ENCODE measurements at places on chromosomes 5 and 9.

DNA sequence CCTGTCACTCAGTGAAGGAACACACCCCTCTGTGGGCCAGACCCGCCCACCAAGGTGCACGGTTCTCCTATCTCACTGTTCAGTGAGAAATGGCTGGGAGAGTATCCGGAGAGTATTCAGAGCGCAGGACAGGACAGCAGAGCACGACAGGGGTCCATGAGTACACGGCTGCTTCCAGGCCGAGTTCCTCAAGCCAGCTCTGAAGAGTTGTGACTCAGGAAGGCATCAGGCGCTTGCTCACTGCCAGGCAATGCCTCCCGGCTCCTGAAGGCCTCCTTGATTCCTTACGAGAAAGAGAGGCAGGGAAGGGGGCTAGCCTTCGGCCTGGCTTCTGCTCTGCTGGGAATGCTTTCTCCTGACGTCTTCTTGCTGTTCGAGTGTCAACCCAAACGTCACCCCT, 132.1 kb upstream of the PPP1R26 start:
- no peak for DNase-seq

DNA sequence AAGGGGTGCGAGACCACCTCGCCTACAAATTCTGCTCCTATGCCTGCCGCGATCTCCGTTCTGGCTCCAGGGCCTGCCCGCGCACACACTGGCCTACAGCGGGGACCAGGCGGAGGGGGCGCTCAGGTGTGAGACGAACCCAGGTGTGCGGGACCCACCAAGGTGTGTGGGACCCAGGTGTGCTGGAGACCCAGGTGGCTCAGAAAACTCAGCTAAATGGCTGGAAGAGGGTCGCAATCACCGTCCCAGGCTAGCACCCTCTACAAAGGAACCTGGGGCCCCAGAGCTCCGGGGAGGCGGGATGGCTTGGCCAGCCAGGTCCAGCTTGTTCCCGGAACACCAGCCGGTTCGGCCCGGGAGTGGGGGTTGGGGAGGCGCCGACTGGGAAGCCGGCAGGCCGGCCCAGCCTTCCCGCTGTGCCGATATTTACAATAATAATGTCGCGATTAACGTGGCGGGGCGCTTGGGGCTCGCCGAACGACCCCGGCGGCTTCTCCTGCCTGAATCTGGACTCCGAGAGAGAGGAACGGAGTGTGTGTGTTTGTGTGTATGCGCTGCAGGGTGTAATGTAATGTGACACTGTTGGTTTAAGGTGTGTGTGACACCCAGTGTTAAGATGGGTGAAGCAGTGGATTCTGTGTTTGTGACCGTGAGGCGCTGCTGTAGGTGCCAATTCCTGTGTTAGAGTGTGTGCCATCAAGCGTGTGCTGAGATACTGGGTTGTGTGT, 1.4 kb downstream of the PCDH1 start:
- DNase-seq: no peak

DNA sequence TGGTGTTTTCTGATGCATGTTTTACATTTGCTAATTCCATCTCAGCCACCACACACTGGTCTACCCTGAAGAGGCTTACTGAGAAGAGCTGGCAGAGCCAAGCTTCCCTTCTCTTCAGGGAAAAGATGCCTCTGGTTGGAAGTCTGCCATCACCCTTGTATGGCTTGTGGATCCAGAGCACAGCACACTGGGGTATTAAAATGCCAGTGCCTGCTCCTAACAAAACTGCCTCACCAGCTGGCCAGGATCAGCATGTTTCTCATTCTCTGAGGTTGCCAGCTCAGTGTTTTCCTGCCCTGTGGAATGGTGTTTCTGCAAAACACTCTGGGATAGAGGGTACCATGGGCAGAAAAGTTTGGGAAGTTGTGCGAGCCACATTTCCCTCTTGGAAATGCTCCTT, 31.6 kb upstream of the ZNF618 start:
- DNase-seq: no peak

GRCh38 chr9:137878146-137878941, 762 bp downstream of the CACNA1B start:
- no peak for DNase-seq

GRCh38 chr5:21236971-21237427, 1249.0 kb upstream of the CDH18 start:
- no peak for DNase-seq

DNA sequence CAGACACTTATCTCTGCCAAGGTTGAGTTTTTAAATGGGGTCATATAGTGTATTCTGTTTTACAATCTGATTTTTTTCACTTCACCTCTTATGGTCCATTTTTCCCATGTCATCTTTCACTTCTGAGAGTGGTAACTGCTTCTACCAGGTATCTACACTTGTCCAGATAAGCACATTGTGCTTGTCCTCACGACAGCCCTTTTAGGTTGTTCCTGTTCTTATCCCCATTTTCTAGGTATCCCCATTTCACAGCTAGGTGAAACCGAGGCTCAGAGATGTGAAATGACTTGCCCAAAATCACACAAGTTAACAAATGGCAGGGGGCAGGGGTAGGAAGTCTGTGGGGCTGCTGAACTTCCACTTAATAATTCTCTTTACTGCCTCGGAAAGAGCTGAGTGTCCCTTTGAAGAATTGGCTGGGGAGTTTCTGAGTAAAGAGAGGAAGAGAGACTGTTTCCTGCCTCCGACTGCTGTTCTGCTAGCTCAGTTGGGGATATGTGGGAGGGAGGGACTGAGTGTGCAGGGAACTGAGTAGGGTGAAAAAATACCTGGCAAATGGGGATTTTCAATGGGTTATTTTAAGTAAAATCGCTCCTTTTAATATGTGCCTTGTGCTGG, 255.4 kb downstream of the GRIA1 start:
- DNase-seq: no peak

- DNase-seq: no peak
Observed at GRCh38 chr9:75448281-75448680, 360.0 kb downstream of the OSTF1 start.

GRCh38 chr5:56649569-56649968, 165.8 kb upstream of the MAP3K1 start:
- no peak for DNase-seq

DNA sequence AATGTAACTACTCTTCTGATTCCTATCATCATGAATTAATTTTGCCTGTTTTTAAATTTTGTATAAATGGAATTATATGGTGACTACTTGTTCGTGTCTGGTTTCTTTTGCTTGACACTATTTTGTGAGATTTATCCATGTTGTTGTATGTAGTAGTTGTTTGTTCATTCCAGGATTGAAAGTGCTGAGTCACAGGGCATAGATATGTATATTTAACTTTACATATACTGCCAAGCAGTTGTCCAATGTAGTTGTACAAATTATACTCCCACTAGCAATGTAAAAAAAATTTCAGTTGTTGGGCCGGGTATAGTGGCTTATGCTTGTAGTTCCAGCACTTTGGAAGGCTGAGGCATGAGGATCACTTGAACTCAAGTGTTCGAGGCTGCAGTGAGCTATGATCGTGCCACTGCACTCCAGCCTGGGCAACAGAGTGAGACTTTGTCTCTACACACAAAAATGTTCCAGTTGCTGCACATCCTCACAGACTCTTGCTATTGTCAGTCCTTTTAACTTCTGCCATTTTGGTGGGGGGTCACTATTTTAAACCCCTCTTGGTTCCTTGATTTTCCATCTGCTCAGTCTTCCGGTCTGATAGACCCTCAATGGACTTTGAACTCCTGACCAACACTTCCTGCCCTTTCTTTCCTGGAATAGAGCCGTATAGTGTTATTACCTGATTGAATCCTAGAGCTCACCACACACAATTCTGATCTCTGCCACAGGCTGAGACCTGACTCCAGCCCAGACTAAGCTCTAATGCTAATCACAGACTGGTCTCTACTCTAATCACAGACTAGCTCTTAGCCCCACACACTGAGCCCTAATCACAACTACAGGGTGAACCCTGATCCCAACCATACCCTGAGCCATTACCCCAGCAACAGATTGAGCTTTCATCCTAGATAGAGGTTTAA, 69.3 kb upstream of the MELK start:
- no peak for DNase-seq

DNA sequence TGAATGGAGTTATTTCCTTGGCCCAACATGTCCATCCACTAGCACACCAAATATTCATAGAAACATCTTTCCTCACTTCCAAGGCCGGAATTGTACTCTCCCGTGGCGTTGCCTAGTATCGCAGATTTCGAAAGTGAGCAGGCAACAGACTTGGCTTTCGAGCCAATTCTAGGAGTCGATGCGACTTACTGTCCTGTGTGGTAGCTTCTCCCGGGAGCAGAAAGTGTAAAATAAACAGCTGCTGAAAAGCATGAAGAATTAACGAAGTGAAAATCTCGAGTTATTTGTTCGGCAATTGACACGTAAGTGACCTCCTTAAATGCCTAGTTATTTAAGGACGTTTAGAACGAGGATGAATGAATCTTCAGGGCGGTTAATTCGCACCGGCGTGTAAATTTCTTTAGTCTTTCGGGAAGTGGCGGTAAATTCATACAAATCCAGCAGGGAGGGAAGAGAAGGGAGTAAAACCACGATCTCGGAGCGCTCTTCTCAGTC, 449 bp upstream of the PCSK5 start:
- peak; percentile 54 for DNase-seq

DNA sequence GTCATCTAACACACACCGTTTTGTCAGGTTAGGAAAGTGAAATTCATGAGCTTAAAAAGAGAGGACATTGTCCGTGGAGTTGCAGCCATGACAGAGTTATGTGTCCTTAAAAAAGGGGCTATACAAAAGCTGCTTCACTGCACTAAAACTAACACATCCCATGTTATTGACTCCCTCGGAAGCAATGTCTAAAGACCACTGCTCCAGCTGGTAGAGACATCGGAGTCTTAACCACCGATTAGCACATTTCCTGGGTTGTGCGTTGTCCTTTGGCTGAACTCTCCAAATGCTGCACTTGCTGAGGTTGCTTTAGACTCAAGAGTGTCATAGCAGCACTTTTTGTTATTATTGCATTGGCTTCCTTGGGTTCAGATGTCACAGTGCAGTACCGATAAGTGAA, 128.3 kb upstream of the C9orf72 start:
- no peak for DNase-seq

- no peak for DNase-seq
Observed at GRCh38 chr9:136533775-136534157, 12.1 kb downstream of the NOTCH1 start.

GRCh38 chr5:159456261-159456660, 126.0 kb upstream of the IL12B start:
- DNase-seq: no peak

- DNase-seq: no peak
Observed at GRCh38 chr5:168401880-168402279, 84.4 kb upstream of the RARS1 start.

DNA sequence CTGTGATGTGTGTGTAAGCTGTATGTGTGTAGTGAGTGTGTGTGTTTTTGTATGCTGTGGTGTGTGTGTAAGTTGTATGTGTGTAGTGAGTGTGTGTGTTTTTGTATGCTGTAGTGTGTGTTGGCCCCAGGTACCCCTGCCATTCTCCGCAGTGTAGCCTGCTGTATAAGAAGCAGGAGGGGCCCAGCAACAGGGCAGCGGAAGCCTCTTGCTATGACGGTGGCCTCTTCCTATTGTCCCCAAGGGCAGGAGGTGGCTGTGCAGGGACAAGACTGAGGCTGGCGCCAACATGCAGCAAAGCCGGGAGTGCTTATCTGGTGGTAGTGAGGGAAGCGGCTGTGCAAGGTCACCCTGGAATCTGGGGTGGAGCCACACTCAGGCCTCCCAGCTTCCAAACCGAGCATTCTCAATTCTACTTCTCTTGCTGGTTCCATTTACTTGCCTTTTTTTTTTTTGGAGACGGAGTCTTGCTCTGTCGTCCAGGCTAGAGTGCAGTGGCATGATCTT, 5.1 kb downstream of the SPAAR start:
- DNase-seq: peak; percentile 23
